ENCODE measurements at places on chromosomes 1 and 21.

- peak; percentile 78 for DNase-seq
Measured at GRCh38 chr1:160171354-160171753, 19.0 kb upstream of the CASQ1 start.

DNA sequence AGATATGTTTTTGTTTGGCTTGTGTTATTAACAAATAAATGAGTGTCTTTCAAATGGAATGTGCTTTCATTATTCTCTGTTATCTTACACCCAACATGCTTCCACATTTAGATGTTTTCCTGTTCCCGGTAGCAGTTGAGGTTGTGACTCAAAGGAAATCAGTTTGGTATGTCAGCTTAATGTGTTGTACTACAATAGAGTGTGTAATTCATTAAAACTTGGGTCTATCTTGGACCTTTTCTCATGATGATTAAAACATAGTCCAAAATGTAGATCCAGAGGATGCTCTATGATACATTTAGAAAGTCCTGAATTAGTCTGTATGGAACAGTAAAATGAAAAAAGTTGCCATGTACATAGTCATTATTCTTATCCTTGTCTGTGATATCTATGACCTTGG is 26.7 kb downstream of the RTCA start:
- DNase-seq, result no peak

GRCh38 chr21:25518491-25518911 is 88.8 kb downstream of the MRPL39 start:
- DNase-seq, result no peak

GRCh38 chr1:54591127-54591756 is 32.1 kb downstream of the FAM151A start:
- DNase-seq, result no peak

- no peak for DNase-seq
Measured at GRCh38 chr1:156801409-156802121, 15.1 kb downstream of the SH2D2A start.

- no peak for DNase-seq
Measured at GRCh38 chr21:15480160-15480559, 249.6 kb upstream of the USP25 start.

- DNase-seq, result peak; percentile 53
Measured at GRCh38 chr1:214637722-214638458, 34.9 kb downstream of the CENPF start.

DNA sequence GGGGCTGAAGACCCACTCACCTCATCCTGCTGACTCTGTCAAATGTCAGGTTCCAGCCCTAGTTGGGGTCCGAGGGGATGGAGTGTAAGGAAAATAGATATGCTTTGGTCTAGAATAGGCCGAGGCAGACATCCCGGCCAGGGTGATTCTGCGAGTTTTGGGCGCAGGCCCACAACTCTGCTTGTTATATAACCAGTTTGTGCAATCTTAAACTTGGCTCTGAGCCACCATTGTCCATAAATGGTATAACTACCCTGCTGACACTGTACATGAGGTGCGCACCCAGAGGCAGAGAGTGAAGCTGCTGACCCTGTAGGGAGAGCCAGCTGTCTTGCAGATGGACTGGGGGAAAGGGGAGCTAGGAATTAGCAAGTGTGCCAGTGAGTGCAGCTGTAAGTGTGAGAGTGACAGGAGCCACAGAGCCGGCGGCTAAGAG is 1388.8 kb downstream of the AMY1C start:
- no peak for DNase-seq

GRCh38 chr1:2170211-2170610 is 24.4 kb downstream of the FAAP20 start:
- DNase-seq, result peak; percentile 51

DNA sequence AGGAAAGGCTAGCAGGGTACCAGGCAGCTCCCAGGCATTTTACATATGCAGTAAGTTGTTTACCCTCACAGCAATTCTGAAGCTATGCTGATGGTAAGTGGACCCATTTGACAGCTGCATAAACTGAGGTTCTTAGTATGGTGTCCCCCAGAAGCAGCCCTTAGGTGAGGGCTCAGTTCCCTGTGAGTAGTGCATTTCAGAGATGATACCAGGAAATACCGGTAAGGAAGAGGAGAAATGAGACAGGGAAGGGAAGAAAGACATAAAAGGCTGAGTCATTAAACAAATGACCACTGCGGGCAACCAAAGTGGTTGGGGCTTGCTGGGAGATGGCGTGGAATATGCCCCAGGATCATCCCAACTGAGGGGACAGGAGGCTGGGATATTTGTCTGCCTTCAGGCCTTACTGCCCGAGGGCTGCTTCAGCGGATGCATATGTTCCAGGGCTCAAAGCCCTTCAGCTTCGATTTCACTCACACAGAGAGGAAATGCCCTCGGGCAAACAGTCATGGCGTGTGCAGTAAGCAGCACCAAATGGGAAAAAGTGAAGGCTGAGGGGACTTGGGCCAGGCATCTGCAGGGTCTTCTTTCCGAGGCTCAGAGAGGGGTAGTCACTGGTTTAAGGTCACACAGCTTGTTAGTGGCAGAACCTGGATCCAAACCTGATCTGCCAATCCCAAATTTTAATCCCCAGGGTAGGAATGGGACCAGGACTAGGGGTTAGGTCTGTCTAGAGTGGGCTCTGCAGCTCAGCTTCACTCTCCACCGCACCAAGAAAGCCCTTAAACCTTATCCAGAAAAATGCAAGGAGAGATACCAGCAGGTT is 133.7 kb upstream of the RUNX3 start:
- DNase-seq, result peak; percentile 68

DNA sequence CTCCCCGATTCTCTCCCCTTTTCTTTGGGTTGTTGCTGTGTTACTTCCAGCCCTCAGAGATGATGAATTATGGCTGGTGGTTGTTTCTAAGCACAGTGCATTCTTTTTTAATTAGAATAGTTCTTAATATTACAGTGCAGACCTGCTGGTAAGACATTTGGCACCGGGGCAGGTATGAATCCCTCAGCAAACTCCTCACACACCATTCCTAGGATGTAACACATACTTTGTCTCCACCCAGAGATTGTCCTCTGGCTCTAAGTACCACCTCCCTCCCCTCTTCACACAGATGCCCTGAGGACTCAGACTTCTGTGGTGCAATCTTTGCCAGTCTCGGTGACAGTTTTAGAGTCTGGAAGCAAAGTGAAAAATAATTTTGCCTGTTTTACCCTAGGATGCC is 143.1 kb downstream of the HLX start:
- no peak for DNase-seq

- peak; percentile 77 for DNase-seq
Measured at GRCh38 chr1:45014321-45015028, 2.4 kb downstream of the UROD start.

GRCh38 chr1:164868990-164869389 is 310.0 kb downstream of the PBX1 start:
- DNase-seq, result no peak

DNA sequence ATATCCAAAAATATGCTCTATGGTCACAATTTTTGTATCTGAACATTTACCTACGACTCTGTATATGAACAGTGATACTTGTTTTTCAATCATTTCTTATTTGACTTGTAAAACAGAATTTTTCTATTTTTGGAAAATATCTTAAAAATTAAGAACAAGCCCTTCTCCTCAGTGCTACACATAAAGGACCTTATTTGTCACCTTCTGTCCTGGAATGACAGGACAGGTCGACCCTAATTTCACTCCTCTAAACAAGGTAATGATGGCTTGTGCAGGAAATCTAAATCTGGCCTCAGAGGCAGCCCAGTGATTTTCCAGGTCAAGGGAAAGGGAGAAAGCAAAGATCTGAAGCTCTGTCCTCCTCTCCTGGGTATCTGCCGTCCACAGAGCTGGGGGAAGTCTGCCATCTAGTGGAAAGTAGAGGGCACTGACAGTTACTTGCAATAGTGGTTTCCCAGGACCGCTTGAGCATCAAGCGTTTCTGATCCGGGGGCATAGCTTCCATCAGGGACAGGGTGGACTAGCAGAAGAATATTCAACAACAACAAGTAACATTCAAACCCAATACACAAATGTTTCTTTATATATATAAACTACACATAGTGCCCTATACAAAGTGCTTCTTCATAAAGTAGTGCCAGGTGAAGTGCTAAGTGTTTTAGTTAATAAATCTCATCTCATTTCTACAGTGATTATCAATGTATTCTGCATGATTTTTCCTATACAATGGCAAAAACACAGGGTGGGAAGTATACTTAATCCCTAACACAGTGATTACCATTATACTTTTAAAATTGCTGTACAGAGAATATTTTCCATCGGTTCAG is 74.6 kb downstream of the SLC25A24 start:
- peak; percentile 73 for DNase-seq

DNA sequence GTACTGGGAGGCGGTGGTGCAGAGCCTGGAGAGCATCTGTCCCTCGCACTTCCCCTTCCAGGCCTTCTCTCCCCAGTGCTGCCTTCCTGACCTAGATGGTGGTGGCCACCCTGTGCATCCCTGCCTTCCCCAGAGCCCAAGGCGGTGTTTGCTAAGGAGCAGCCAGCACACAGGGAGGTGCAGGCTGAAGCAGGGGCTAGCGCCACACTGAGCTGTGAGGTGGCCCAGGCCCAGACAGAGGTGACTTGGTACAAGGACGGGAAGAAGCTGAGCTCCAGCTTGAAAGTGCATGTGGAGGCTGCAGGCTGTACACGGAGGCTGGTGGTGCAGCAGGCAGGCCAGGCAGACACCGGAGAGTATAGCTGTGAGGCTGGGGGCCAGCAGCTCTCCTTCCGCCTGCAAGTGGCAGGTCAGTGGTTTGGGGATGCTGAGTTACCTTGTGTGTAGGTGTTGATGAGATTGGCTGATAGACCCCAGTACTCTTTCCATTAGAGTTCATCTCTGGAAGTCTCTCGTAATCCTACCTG is 51.6 kb downstream of the OBSCN start:
- DNase-seq, result no peak

DNA sequence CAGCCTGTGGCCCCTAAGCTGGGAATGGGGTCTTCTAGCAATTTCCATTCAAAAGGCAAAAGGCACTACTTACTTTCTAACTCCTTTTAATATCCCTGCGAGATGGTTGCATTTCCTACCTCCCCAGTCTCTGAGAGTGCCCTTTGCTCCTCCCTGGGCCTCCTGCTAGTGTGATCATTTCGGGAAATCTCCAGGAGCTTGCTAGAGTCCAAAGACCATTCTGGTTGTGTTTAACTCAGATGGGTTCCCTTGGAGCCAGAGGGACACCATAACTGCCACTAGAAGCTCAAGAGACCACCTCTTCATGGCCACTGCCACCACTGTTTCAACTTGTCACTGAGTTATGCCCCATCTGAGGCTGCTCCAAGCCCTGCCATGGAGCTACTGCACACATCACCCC is 34.4 kb upstream of the CYP4B1 start:
- no peak for DNase-seq

- no peak for DNase-seq
Measured at GRCh38 chr1:169523904-169524303, 38.2 kb upstream of the SLC19A2 start.

DNA sequence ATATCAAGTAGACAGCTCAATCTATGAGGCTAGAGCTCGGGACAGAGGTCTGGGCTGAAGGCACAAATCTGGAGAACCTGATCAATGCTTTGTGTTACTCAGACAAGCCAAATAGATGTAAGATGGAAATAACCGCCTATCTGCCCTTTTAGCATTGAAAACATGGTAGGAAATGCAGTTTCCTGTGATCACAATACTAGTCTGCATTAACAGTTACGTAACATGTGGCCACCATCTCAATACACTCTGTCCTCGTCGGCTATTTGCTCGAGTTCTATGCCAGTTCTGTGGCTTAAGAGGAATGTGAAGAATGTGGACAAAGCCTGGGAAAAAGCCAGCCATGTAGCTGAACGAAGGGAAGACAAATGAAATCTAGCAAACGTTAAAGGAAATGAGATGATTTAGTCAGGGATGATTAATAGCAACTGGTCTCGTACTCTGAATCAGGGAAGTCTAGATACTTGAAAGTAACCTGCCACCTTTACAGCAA is 73.3 kb downstream of the HSF2BP start:
- peak; percentile 100 for DNase-seq

DNA sequence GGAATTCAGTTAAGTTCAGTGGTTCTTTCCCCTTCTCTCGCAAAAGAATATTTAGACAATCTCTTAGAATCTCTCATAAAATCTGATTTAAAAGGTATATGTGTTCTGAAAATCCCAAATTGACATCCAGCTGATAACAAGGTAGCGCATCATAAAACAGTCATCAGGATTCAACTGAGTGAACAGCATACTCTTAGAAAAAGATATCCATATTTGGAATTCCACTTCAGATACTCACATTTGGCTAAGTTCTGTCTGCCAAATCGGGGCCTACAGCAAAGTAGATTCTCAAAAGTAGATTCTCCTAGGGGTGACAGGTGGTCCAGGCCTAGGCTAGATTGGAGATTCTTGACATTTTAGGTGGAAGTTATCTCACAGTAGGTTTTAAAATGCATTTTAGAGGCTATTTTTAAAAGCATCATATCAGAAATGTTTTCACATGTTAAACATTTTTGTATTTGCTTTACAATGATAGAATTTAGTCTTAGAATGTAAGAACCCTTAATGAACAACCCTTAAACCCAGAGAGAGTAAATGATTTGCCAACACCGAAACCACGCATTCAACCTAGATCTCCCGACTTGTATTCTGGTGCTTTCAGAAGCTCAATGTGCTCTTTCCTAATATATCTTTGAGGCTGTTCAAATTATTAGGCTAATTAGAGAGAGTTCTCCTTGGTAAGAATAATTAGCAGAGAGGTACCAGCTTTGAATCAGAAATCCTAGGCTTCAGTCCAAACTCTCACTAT is 318.9 kb downstream of the LMO4 start:
- no peak for DNase-seq

DNA sequence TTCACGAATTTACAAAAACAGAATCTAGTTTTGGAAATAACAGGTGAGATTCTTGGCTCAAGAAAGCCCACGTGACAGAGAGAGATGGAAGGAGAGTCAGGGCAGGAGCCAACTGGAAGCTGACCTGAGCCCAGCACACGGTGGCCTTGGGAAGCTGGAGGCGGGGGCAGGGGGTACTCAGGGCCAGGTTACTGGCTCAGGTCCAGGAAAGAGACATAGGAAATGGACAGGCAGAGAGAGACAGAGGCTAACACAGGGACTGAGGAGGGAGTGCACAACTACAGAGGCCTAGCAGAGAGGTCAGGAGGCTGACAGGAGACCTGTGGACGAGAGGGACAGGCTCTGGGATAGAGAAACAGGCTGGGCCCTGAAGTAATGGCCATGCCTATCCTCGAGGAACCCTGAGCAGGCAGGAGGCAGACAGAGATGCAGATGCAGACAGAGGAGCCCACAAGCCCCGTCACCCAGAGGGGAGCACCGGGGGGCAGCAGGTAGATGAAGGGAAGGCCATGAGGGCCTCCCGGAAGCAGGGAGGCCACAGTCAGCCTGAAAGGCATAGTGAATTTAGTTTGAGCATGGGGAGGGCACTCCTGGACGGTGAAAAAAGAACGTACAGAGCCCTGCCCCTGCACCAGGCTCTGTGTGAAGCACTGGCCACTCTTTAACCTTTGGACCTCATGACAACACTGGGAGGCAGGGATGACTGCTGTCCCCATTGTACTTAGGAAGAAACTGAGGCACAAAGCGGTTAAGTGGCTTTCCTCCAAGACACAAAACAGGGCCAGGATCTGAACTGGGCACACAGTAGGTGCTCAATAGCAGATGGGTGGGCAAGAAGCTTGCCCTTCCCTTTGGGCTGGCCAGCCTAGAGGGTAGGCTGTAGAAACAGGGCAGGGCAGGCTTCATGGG is 230.1 kb downstream of the TRABD2B start:
- DNase-seq, result no peak
